ENCODE measurements at places on chromosomes 3 and 15. TPM values are rescaled to one million over a fixed set of nuclear protein-coding genes. Genes with fewer than 3 reads are reported as not detected.

- no peak for DNase-seq
These were observed 141.9 kb upstream of the PLSCR5 start for GRCh38 chr3:146747051-146747450.

GRCh38 chr3:41346698-41347270 is 147.5 kb downstream of the CTNNB1 start:
- peak; percentile 28 for DNase-seq

DNA sequence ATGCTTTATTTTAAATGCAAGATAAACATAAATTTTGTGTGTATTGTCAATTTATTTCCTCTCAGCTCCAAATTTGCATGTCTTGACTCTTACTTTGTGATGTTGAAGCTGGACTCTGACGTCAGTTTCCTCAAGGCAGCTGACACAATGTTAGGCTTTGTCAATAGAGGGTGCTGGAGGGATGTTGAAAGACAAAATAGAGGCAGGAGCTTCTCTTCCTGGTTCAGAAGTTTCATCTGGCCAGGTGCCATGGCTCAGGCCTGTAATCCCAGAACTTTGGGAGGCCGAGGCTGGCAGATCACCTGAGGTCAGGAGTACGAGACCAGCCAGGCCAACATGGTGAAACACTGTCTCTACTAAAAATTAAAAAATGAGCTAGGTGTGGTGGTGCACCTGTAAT is 408.6 kb downstream of the GBE1 start:
- DNase-seq, result peak; percentile 20

GRCh38 chr3:170247875-170248274 is 25.7 kb downstream of the PRKCI start:
- no peak for DNase-seq

DNA sequence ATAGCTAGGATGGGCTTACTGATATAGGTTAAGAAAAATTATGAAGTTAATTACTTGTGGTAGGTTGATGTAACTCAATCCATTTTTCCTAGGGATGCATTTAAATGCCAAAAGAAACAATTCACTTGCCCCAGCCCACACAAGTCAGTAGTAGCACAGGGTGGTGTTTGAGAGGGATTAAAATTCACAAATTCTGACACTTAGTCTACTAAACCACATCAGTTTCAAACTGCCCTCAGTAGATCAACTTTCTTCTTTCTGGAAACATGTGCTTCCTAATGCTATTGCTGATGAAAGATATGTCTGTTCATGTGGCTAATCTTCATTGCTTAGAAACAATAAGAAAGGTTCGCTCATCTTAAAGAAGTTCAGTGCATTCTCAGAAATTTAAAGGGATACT is 160.6 kb downstream of the EPHA3 start:
- no peak for DNase-seq

GRCh38 chr3:22608093-22608492 is 595.0 kb upstream of the UBE2E2 start:
- DNase-seq, result no peak

DNA sequence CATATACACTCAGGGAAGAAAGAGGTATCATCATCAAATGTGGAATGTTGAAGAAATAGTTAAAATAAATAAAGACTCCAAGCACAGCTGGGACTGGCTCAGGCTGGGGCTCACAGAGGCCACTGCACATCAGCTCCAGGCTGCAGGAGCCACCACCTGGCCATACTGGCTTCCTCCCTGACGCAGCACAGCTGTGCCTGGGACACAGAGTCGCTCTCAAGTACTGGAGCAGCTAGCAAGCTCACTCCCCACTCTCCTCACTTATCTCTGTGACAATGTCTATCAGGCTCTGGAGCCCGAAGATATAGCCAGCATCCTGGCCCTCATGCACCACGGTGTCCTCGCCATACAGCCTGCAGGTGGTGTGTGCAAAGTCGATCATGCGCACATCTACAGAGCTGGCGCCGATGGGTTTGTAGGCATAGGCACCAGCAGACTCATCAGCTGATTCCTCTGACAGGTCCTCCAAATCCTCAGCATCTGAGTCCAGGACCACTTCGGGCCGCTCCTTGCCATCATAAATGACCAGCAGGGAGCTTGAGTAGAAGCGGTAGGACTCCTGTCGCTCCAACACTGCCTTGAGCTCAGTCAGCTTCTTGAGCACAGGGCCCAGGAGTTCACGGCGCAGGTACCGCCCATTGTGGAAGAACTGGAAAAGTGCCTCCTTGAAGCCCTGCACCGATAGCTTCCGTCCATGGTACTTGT is 2.5 kb upstream of the NCKIPSD start:
- no peak for DNase-seq

- no peak for DNase-seq
These were observed 59.8 kb upstream of the ACKR4 start for GRCh38 chr3:132537297-132537696.

DNA sequence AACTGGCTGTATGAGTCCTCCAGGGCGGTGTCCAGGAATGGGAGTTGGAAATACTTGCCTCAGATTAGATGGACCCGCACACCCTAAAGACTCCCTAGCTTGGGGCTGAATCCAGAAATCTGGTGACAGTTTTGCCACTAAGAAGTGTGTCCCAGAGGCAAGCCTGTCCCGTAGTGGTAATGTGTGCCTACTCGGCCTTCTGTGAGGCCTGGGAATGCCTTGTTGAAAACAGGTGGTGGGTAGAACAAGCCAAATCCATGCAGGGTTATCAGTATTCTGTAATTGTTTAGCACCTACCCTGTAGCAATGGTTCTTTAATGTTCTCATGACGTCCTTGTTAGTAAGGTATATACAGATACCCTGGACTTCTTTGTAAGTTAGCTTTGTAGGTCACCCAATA is 1.6 kb downstream of the C3orf52 start:
- DNase-seq, result no peak

DNA sequence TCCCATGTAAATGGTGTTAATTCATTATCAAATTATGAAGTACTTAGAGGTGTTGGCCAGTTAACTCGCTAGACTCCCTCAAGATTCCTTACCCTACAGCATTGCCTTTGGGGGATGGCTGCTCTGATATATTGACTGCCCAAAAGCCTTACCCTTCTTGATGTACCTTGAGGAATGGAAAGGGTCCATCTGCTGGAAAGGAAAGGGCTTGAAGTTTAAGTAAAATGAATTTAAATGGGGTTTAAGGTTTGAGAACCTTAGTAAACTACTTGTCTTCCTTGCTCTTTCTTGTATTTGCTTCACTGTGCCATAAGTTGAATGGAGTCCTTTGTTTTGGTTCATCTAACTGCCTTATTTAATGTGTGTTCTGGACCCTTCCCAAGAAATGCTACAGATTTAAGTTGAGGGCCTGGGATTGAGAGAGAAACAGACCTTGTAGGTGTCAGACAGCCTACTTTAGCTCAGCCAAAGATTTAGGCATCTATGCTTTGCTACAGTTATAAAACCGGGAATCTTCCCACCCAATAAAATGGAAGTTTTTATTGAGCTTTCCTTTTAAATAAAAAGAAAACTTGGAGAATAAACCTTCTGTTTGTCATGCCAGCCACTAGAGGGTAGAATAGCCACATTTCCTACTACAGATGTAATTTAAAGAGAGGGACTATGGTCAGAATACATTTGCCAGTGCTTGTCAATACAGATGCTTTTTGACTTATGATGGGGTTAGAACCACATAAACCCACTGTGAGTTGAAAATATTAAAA is 25.3 kb downstream of the CMSS1 start:
- peak; percentile 49 for DNase-seq

- no peak for DNase-seq
These were observed 366.4 kb downstream of the EPHB1 start for GRCh38 chr3:135161425-135161824.

- DNase-seq, result no peak
These were observed 68.8 kb downstream of the DNAJC13 start for GRCh38 chr3:132486099-132486498.

GRCh38 chr3:55579496-55579895 is 92.4 kb upstream of the WNT5A start:
- no peak for DNase-seq

GRCh38 chr3:67712259-67712658 is 57.8 kb upstream of the SUCLG2 start:
- no peak for DNase-seq

DNA sequence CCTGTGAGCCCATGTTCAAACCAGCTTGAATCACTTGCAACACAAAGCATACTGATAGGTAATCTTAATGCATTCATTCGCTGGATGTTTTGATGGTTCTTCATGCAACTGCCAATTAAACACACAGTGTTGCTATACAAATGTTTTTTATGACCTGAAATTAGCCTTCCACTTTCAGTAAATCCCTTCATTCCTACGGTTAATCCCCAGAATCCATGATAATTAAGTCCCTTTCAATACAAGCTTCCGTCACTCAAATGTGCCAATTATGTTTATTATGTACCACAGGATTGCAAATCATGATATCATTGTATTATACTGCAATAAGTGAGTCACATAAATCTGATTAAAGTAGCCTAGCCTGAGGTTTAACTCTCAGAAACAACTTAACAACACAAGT is 14.5 kb upstream of the LYZL4 start:
- DNase-seq, result no peak

DNA sequence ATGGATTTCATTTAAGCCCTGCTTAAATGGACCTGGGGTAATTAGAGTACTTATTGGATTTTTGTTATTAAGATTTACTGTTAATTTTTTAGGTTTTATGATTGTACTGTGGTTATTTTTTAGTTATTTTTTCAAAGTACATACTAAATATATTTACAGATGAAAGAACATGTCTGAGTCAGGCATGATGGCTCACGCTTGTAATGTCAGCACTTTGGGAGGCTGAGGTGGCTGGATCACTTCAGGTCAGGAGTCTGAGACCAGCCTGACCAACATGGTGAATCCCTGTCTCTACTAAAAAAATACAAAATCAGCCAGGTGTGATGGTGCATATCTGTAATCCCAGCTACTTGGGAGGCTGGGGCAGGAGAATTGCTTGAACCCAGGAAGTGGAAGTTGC is 16.2 kb upstream of the RPL24 start:
- DNase-seq, result no peak

DNA sequence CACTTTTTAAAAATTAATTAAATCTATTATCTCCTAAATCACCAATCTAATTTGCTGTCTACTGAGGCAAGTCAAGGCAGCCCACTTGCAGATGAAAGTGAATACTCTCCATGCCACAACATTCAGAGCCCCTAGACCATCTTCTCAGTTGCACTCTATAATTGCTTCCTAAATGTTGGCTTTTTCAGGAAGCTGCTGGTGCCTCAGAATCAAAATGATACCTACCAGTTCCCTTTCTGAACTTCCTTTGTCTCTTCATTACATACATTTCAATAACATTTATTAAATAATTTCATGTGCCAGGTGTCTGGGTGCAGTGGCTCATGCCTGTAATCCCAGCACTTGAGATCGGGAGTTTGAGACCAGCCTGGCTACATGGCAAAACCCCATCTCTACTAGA is 124.1 kb downstream of the SERPINI1 start:
- DNase-seq, result no peak

- DNase-seq, result no peak
These were observed 114.2 kb upstream of the AZI2 start for GRCh38 chr3:28462866-28463265.

Gene CPN2
- not detected for total RNA-seq

Gene GOLGA8T
- not detected for total RNA-seq

Gene DNAH12
- total RNA-seq, result not detected

Gene PROS1
- 73.0 TPM for total RNA-seq

Gene HYAL1
- total RNA-seq, result 0.72 TPM

Gene CPLX3
- total RNA-seq, result not detected

Gene ROBO1
- total RNA-seq, result 12.2 TPM

Gene ITGB5
- total RNA-seq, result 146 TPM

Gene IL5RA
- total RNA-seq, result not detected

Data from A172 (cell line).